ENCODE measurements at places on chromosomes 7 and 10. TPM values are rescaled to one million over a fixed set of nuclear protein-coding genes. Genes with fewer than 3 reads are reported as not detected.

- no peak for DNase-seq
These were observed 281.7 kb downstream of the KLF6 start for GRCh38 chr10:3503299-3503698.

GRCh38 chr7:23299770-23300300 lies 696 bp downstream of the MALSU1 start:
- no peak for DNase-seq

DNA sequence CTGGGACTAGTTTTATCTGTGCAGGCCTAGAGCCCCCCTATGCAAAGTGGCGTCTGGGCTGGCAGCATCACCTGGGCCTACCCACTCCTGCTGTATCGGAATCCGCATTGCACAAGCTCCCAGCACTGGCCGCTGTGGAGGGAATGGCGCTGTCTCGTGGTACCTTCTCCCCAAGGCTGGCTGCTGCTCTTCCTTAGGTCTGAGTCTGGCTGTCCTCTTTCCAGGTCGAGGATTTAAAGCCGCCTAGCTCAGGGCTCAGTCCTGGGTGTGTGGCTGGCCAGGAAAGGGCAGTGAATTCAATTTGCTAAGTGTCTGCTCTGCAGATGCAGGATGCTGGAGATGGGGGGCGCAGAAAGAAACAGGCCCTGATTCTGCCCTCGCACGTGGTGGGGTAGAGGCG lies 44.7 kb downstream of the MGMT start:
- DNase-seq, result no peak

DNA sequence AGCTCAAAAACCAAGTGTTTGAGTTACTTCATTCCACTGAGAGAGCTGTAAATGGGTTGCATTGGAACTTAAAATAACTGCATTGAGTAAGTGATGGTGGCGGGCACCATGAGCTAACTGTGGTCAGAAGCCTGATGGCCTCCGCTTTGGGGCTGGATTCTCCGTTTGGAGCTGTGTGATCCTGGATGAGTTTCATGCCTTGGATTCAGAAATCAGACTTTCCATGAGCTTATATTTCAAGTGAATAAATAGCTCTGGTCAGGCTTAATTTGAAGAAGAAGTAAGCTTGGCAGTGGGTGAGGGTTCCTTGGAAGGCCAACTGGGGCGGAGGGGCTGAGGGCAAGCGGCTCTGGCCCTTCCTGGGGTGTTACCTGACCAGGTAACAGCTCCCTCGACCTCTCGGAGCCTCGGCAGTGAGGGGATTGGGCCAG lies 5.6 kb downstream of the HTRA1 start:
- no peak for DNase-seq

DNA sequence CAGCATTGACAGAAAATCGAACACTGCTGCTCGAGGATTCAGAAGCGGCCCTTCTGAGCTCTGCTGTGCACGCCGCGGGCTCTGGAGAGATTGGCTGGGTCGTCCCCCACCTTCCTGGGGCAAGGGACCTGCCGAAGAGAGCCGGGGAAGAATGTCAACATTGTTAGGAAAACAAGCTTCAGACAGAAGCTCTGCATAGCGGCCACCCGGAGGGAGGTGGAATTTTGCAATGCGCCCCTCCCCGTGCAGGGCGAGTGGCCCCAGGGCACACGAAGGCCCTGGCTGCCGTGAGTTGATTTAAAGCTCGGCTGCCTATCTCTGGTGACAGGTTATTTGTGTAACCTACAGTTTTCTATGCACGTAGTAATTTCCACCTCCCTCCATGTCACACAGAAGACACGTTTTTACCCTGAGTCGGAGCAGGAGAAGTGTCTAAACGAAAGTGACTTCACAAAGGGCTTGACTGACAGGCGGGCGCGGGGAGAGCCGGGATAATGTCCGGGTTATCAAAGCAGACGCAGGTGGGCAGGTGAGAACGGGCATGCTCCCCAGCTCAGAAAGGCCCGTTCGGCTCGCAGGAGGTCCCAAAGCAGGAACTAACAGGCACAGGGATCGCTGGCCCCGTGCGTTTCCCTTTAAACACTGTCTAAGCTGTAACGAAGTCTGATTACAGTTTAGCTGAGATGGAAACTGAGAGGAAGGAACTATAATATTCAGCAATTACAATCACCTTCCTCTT lies 84.6 kb downstream of the PDGFA start:
- DNase-seq, result no peak

The ITIH5 gene
- polyA plus RNA-seq, result 0.22 TPM

The ANKRD2 gene
- polyA plus RNA-seq, result 0.26 TPM

The SPDYE17 gene
- not detected for polyA plus RNA-seq
